ENCODE measurements at places on chromosomes 3 and 15. TPM values are rescaled to one million over a fixed set of nuclear protein-coding genes. Genes with fewer than 3 reads are reported as not detected.

DNA sequence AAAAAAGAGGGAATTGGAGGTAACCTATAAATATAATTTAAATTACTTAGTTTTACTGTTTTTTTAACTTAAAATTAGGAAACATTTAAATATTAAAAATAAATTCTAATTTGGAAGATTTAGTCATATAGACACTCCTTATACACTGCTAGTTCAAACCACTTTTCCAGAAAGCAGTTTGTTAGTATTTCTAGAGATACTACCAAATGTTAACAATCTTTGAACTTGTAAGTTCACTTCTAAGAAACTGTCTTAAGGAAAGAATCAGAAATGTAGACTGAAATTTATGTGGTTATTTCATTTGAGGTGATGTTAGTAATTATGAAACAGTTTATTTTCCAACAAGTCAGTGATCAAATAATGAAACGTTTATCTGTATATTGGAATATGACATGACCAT, 22.7 kb downstream of the CTDSPL2 start:
- DNase-seq, result no peak

GRCh38 chr3:162295323-162295983, 798.8 kb downstream of the OTOL1 start:
- peak; percentile 86 for DNase-seq

Gene AGBL1
- not detected for total RNA-seq

- DNase-seq, result no peak
Observed at GRCh38 chr3:66452303-66453011, 48.4 kb downstream of the LRIG1 start.

GRCh38 chr15:85777250-85778106, 17.2 kb downstream of the KLHL25 start:
- DNase-seq, result no peak

DNA sequence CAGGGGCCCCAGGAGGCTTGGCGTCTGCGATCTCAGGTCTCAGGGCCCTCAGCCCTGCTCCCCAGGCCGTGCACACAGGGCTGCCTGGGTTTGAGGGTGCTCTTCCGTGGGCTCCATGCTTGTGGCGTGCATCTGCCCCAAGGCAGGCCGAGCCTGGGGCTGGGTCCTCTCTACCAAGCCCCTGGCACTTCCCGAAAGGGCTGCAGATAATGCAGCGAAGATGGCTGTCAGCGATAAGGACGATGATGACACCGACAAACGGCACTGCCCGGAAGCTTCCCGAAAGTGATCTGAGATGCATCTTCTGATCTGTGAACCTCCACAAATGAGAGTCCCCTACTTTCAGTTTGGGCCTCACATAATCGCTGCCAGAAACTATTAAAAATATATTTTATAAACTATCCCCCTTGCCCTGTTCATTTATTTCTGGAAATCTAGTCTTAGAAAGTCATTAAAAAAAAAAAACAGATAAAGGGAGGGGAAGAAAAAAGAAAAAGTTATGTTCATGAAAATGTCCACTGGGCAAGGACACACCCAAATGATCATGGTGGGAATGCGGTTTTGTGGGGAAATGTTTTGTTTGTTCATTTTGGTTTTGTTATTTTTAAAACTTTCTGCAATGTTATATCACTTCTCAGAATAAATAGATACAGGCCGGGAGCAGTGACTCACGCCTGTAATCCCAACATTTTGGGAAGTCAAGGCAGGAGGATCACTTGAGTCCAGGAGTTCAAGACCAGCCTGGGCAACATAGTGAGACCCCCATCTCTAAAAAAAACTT, 51.5 kb downstream of the RPN1 start:
- no peak for DNase-seq

- DNase-seq, result no peak
Observed at GRCh38 chr3:54358969-54359694, 236.8 kb downstream of the CACNA2D3 start.

GRCh38 chr3:141167681-141168080, 63.9 kb upstream of the PXYLP1 start:
- DNase-seq, result no peak

GRCh38 chr15:60254416-60254815, 143.4 kb downstream of the ANXA2 start:
- no peak for DNase-seq

All from Panc1 (cell line).